Forelimb muscle (tissue), 1 donor: ENCODE measurements at places on chromosomes 1 and 21.

DNA sequence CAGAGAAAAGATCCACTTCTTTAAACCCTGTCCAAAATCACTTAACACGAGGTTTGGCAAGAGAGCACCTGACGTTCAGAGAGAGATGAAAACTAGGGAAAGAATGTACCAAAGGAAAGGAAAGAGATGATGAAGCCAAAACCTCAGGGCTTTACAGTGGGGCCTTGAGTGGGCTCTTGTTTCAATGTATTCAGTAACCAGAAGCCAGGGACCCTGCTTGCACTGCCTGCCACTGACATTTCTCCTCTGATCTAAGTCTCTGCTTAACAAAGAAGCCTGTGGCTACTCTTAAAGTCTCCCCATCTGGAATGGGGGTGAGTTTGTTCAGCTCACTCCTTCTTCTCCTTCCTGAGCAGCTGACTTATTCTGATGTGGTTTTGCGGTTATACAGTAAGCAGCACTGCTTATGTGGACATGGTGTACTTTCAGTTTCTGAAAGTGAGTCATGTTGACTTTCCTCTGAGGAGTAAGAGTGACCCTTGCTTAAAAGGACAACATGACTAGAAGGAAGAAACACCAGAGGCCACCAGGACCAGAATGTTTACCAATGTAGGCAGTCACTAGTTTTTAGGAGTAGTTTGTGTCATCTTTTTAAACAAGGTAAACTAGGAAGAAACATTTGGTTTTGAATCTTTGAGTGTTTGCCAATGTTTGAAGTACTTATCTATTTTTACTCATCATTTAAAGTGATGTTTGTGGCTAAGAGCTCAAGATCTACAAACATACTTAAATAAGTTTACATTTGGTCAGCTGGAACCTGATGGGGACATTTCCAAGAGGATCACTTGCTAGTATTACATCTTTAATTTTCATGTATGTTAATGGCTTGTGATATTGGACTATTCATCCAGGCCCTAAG is 87.4 kb downstream of the FASLG start:
- DNase-seq, result peak; percentile 36

GRCh38 chr1:17350083-17350482 is 21.9 kb upstream of the PADI6 start:
- DNase-seq, result no peak

GRCh38 chr1:153577138-153577537 is 11.5 kb upstream of the S100A2 start:
- no peak for DNase-seq

- no peak for DNase-seq
Observed at GRCh38 chr1:71948561-71948960, 333.8 kb downstream of the NEGR1 start.

DNA sequence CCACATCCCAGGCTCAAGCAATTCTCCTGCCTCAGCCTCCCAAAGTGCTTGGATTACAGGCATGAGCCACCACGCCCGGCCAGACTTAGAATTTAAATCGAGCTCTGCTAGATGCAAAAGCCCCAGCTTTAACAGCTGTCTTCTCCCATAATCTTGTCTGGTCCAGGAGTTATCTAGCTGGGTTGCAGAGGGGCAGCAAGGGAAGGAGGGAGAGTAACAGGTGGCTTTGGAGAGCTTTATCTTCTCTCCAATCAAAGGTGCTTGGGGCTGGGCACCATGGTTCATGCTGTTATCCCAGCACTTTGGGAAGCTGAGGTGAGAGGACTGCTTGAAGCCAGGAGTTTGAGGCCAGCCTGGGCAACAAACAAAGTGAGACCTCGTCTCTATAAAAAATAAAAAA is 3.9 kb downstream of the RHBG start:
- DNase-seq, result no peak

DNA sequence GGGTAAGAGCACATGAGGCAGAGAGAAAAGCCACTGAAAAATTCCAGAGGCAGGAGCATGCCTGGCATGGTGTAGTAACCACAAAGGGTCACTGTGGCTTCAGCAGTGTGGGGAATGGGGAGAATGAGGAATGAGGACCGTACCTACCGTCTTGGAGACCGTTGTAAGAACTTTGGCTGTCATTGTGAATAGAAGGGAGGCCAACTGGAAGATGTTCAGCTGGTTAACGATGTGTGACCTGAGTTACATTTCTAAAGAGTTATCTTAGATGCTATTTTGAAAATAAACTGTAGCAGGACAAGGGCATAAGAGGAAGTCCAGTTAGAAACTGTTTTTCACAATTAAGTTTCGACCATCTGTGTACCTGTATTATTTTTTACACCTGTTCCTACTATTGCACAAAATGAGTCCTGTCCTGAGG is 365.5 kb upstream of the SGIP1 start:
- DNase-seq, result no peak

DNA sequence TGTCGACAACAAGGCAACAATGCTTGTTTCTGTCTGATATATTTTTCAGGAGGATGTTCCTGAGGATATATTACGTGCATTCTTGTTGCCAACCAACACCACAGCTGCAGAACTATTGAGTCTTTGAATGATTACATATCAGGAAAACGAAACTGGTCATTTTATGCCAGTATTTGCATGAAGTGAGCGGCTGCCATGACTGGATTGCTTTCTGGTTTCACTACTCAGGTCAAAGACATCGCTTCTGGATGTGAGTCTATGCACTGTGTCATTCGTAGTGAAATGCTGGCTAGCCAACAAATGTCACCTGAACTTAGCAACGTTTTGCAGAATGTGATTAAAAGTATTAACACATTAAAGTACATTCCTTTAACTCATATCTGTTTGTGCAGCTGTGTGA is 35.8 kb upstream of the OLFM3 start:
- DNase-seq, result no peak

- no peak for DNase-seq
Observed at GRCh38 chr1:156863631-156864030, 3.0 kb downstream of the NTRK1 start.

DNA sequence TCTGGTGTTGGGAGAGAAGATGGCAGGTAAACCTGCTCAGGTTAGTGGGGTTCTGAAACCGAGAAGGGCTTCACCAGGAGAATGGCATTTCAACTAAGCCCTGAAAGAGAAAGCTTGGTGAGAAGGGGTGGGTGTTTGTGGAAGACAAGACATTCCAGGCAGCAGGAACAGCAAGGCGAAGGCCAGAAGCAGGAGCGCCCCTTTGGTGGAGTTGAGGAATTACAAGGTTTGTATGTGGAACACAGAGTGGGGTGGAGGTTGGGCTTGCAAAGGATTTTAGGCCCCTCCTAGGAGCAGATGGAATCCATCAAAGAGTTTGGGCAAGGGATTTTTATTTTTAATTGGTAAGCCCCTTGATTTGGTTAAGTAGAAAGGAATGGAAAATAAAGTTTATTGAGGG is 24.8 kb upstream of the ELOA start:
- no peak for DNase-seq

DNA sequence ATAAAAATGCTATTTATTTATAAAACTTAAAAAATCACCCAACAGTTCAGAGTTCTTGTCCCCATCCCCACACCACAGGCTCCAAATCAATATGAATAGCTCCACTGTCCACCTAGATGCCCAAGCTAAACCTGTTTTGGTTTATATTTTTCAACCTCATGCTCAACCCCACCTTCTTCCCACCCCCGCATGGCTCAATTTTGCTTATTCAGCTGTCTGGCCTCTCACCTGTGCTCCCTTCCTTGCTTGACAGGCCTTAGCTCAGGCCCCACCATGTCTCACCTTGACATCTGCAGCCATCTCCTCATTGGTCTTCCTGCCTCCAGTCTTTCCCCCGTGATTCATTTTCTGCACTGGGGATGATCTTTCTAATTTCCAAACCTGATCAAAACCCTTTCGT is 17.8 kb downstream of the COA7 start:
- no peak for DNase-seq

GRCh38 chr1:119554183-119554582 is 47.2 kb downstream of the HSD3B1 start:
- peak; percentile 36 for DNase-seq

DNA sequence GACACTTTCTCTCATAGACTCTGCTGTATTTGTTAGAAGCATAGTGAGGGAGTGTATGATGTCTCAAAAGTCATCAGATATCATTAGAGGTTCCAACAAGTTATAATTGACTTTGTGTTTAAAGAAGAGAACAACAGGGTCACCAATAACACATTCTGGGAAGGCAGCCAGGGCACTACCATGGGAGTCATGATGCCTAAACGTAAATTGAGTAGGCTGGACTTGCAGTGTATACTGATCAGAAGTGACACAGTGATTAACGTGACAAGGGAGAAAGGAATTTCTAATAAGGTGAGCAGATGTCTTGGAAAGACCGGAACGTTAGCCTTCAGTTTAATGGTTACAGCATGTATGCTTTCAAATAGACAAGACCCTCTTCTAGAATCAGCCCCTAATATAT is 973.2 kb downstream of the NCAM2 start:
- no peak for DNase-seq

DNA sequence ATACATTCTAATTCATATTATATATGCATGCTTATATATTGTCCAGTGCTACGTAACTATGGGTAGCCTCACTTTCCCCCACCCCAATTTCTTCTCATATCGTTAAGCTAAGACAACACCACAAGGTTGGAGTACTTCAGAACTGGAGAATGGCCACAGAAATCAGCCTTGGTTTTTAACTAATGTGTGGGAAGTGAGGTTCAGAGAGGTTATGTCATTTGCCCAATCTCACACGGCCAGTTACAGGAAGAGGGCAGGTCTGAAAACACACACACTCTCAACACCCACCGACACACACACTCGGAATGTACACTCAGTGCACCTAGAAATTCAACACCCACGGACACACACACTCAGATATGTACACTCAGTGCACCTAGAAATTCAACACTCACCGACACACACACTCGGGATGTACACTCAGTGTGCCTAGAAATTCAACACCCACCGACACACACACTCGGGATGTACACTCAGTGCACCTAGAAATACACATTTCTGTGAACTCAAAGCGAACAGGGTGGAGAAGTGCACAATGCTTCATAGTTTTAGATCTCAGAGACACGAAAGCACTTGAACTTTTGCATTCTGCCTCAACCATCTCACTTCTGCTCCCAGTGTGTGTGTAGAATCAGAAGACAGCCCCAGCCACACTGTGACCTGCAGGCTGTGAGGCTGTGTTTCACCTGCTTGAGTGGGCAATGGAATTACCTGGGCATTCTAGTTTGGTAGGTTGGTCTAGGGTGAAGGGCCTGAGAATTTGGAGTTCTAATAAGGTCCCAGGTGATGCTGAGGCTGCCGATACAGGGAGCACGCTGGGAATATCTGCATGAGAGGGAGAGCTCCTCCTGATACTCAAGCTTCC is 170.4 kb downstream of the CLIC6 start:
- no peak for DNase-seq

- peak; percentile 1 for DNase-seq
Observed at GRCh38 chr1:162498496-162498810, 835 bp downstream of the UHMK1 start.

- DNase-seq, result no peak
Observed at GRCh38 chr1:33902486-33903209, 38.8 kb downstream of the HMGB4 start.

- no peak for DNase-seq
Observed at GRCh38 chr1:245166471-245166885, 11.7 kb downstream of the KIF26B start.

DNA sequence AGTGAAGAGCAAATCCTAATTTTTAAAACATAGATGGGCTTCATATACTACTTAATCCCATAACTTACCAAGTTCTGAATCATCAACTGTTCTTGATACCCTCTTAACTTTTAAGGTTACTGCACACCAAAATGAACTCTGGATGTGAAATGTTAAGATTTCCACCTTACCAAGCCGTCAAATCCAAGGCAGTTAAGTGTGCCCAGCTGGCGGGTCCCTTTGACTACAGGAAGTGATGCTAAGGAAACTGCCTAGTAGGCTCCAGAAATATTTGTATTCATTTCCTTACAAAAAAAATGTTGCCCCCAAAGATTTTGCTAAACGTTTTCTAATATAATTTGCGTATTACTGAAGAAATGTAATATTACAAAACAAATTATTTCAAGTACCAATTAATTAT is 10.7 kb downstream of the NRIP1 start:
- DNase-seq, result no peak

DNA sequence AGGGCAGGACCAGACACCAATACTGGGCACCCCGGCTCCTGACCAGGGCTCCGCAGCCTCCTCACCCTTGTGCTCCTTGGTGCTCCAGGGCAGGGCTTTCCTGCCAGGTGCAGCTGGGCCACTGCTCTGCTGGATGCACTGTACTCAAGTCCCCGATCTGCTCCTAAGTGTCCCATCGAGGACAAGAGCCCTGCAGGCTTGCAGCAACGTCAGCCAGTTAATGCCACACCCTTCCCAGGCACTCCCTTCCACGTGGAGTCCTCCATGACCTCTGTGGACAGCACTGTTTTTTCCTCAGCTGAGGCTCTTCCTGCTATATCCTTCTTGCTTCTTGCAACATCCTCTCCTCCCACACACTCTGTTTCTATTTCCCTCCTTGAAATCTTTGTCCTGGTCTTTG is 94.0 kb upstream of the NGF start:
- DNase-seq, result no peak

GRCh38 chr1:209747580-209748262 is 8.1 kb upstream of the TRAF3IP3 start:
- peak; percentile 55 for DNase-seq

- no peak for DNase-seq
Observed at GRCh38 chr1:215273838-215274516, 191.4 kb downstream of the KCNK2 start.

- no peak for DNase-seq
Observed at GRCh38 chr1:244548558-244549115, 87.6 kb downstream of the CATSPERE start.

DNA sequence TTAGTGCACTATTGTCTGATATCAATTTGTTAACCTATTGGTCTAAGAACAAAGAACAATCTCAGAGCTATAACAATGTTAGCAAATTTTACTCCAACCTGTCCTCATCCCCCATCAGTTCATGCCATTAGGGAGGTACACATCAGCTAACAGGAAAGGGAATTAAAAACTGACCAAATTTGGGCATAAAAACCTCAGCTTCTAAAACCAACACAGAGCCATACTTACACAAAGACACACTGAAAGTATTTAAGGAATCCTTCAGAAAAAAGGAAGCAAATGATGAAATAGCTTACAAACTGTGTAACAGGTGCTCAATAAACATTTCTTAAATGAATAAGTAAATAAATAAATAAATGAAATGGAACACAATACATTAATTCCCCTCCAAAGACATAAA is 89.2 kb downstream of the TTLL7 start:
- DNase-seq, result no peak

DNA sequence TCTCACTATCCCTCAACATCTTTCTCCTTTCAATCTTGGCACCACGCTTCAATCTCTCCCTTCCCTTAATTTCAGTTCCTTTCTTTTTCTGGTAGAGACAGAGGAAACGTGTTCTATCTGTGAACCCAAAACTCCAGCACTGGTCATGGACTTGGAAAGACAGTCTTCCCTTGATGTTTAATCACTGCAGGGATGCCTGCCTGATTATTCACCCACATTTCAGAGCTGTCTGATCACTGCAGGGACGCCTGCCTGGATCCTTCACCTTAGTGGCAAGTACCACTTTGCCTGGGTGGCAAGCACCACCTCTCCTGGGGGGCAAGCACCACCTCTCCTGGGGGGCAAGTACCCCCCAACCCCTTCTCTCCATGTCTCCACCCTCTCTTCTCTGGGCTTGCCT is 27.8 kb downstream of the SELL start:
- DNase-seq, result no peak

- DNase-seq, result no peak
Observed at GRCh38 chr1:64043976-64044375, 159.4 kb upstream of the UBE2U start.
